ENCODE measurements at places on chromosomes 13 and 19.
A peak's percentile ranks its signal among the peaks of the same experiment; 100 is the strongest.

GRCh38 chr19:45130888-45131615 lies 29.7 kb downstream of the NKPD1 start:
- no peak for DNase-seq

DNA sequence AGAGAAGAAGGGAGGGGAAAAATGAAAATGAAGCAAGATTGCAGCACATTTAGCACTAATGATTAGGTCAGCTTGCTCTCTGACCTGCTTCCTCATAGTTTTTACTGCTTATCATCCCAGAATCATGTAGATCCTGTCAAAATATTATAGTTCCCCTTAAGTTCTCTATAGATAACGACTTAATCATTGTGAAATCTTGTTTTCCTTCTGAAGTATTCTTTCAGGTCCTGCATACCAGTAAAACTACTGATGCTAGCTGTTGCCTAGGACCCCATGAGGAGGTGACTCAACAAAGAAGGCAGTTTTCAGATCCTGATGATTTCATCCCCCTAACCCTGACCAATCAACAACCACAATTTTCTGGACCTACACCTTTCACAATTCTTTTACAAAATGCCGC lies 1131.7 kb downstream of the SLITRK5 start:
- DNase-seq = no peak

DNA sequence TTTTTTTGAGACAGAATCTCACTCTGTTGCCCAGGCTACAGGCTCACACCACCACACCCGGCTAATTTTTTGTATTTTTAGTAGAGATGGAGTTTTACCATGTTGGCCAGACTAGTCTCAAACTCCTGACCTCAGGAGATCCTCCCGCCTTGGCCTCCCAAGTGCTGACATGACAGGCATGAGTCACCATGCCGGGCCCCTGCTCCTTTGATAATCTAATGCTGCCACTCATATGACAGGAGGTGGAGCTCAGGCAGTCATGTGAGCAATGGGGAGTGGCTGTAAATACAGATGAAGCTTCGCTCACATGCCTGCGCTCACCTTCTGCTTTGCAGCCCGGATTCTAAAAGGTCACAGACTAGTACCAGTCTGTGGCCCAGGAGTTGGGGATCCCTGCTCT lies 25.1 kb downstream of the ARHGEF18 start:
- DNase-seq = peak; percentile 72

DNA sequence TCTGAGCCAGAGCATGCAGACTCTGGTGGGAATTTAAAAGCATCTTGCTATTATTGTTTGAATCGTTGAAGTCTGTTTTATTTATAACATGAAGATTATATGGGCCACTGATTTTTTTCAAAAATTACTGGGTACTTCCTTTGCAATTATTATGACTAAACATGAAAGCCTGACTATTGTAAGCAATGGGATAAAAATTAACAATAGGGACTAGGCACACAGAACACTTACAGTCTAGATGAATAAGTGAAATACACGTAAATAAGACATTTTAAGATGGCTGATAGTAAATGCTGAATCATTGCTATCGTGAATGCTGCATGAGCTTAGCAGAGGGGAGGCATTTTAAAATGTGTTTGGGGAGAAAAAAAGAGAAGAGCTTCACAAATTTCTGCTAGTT lies 81.0 kb upstream of the MAB21L1 start:
- DNase-seq = no peak

DNA sequence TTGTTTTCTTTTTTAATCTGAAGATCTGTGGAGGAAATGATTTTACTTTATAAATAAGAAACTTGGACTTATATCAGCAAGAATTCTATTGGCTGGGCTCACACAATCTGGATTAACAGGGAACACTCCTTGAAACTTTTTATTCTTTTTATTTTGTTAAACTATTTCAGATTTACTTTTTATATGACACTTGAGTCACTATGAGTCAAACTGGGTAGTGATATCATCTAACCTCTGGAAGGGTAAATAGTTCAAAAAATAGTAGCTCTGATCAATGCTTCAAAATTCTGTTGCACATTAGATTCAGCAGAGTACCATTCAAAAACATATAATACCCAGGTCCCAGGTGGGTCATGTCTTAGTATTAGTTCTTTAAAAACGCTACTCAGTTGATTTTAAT lies 55.1 kb upstream of the NBEA start:
- DNase-seq = no peak

- DNase-seq = no peak
Observed at GRCh38 chr13:74774264-74774663, 640.1 kb upstream of the KLF12 start.

GRCh38 chr19:44668985-44669764 lies 2.1 kb upstream of the CEACAM19 start:
- DNase-seq = no peak

GRCh38 chr13:32135056-32135390 lies 103.4 kb downstream of the FRY start:
- DNase-seq = no peak

DNA sequence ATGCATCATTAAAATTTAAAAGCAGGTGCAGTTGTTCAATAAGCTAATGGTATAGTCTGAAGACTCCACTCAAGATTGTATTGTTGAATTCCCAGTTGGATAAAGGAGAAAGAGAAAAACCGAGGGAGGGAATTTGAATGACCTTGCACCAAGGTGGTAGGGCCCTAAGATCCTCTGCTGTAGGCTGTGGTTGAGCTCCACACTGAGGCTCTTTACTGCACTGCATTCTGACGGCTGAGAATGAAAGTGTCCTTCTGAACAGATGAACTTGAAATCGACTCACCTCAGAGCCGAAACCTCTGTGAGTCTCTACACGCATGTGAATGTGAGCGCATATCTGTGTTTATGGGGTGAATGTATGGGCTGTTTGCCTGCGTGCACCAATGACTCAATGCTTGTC lies 388.9 kb upstream of the DACH1 start:
- no peak for DNase-seq

- DNase-seq = no peak
Observed at GRCh38 chr13:113848431-113849260, 15.2 kb downstream of the GAS6 start.

- DNase-seq = peak; percentile 22
Observed at GRCh38 chr13:30892966-30893365, 13.1 kb upstream of the MEDAG start.

DNA sequence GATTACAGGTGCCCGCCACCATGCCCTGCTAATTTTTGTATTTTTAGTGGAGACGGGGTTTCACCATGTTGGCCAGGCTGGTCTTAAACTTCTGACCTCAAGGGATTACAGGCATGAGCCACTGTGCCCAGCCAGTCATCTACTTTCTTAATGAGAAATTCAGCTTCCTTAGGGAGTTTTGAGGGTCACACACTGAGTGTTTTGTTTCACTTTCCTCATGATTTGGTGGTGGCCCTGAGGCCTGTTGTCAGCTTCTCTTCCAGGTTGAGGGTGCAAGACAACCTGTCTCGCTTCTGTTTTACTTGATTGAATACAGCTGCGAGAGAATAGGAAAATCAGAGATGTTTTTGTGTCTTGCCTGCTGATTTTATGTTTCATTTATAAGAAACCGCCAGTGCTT lies 9.9 kb downstream of the FRY start:
- DNase-seq = no peak

GRCh38 chr19:42216653-42217519 lies 591 bp downstream of the DEDD2 start:
- DNase-seq = peak; percentile 81

DNA sequence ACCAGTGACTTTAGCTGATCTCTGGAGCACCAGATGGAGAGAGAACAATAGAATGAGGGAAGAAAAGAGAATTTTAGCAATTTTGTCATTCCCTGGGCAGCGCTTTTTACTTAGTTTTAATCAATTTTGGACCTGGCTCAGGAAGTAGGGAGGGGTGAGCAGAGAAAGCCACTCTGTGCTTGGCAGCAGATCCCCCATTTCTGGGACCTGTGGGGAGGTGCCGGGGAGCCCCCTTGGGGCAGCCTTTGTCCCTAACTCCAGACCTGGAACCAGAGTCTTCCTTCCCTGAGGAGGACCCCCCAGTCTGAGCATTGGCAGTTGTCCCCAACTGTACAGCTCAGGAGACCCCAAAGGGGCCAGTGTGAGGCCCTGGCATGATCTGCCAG lies 10.5 kb downstream of the LYL1 start:
- DNase-seq = no peak

DNA sequence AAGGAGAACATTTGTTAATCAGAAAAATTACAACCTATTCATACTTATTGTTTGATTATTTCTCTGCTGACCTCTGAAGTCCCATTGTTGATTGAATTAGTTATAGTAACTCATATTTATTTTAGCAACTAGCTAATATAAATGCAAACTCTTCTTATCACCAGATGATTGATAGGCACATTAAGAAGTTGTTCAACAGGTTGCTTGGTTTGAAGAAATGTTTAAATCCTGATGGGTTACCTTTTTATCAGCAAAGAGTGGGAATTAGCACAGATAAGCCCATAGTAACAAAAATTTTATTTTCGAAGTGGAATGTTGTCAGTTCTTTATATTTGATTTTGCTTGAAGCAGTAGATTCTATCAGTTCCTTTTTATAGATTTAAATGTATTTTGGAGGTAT lies 44.4 kb downstream of the KLF5 start:
- DNase-seq = no peak

- no peak for DNase-seq
Observed at GRCh38 chr13:52926971-52927370, 78.5 kb upstream of the PCDH8 start.

GRCh38 chr19:54792814-54793213 lies 10.6 kb upstream of the KIR2DL4 start:
- no peak for DNase-seq

DNA sequence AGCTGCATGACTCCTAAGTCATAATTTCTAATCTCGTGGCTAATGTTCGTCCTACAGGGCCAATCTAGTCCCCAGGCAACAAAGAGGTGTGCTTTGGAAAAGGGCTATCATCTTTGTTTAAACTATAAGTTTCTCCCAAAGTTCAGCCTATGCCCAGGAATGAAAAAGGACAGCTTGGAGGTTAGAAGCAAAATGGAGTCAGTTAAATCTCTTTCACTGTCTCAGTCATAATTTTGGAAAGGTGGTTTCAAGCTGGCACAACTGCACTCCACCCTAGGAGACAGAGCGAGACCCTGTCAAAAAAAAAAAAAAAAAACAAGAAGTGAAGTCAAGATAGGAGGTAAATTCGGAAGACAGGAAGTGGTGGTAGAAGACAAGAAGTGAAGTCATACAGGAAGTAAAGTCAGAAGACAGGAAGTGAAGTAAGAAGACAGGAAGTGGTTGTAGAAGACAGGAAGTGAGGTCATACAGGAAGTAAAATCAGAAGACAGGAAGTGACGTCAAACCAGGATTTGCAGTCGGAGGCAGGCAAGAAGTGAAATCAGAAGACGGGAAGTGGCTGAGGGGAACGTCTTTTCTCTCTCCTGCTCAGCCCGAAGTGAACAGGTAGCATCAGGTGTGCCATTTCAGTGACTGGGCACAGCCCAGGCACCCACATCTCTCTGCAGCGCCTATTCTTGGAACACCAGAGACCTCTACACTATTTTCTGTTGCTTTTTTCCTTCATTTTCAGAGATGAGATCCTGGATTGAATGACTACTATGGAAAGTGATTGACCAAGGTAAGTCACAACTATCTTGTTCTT lies 32.2 kb downstream of the GP6 start:
- peak; percentile 65 for DNase-seq

DNA sequence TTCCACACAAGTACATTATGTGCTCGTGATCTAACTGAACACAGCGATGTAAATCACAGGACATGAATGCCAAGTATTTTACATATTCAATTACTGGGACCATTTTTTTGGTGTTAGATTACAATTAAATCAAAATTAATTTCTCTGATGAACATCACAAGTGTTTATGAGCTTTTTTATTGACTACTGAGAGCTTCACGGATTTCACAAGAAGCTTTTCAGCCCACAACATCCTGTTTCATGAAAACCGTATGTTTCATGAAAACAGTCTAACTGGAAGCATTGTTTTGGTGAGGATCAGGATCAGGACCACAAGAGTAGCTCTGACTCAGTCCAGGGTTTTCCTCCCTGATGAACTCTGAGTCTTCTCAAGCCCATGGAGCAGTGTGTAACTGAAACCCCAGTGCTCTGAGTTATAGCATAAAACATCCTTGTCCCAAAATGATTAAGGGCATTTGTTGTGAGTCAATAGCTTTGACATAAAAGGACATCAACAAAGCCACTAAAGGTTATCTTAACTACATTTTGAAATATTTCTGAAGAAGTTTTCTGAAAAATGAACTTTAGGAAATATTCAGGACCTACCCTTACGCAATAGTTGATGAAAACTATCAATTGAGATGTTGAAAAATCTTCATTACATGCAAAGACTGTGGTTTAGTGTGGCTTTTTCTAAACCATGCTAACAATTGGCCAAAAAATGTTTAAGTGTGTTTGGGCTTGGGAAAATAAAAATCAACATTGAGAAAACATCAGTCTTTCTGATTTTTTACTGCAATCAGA lies 49.3 kb downstream of the UFM1 start:
- no peak for DNase-seq

DNA sequence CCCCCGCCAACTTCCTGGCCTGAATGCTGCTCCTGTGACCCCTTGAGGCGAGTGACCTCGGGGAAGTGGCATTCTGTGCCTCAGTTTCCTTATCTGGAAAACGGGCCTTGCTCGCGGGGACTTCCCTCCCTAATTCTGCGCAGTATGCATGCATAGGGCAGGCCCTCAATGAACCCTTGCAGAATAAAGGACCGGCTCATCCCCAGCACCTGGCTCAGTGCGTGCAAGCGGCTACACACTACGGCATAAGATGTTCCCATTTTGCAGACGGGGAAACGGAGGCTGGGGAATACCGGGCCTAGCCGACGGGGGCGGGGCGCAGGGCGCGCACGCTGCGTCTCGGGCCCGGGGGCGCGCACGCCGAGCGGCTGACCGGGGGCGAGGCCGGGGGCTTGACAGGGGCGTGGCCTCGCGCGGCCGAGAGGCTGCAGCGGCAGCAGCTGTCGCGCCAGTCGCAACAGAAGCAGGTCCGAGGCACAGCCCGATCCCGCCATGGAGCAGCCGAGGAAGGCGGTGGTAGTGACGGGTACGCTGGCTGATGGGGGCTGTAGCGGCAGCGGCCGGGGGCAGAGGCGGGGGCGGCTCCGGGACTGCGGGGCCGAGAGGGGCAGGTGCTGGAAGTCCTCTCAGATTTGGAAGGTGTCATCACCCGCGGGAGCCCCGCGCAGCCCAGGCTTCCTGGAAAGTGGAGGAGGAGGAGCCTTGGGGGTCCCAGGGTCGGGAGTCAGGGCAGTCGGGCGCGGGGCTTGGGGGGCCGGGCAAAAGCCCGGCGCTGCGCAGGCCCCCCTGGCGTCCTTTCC lies at the start of gene PGPEP1:
TSS of gene PGPEP1 (plus strand) at position 409 of the 800 bp plus-strand sequence. CDS start at position 493, 84 bp downstream.
- peak; percentile 84 for DNase-seq

- DNase-seq = no peak
Observed at GRCh38 chr19:3387645-3388589, 21.5 kb downstream of the NFIC start.

Data from erythroblast (primary cell).